ENCODE measurements at places on chromosomes 4 and X.
A peak's percentile ranks its signal among the peaks of the same experiment; 100 is the strongest.

DNA sequence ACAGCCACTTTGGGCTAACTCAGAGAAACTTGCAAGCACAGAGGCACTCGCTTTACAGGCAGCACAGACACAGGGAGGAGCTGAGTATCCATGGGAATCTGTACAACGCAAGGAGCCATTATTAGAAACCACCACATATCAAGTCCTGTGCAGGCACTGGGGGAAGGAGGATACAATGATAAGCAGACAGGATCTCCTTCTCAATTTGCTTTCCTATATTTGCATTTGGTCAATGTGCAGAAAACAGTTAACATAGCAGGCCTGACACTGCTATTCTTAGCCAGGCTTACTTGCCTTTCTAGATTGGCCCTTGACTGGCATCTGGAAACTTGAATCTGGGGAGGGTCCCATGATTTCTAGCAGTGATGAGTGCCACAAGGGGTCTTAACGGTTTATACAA is 65.8 kb downstream of the TEC start:
- DNase-seq: no peak

DNA sequence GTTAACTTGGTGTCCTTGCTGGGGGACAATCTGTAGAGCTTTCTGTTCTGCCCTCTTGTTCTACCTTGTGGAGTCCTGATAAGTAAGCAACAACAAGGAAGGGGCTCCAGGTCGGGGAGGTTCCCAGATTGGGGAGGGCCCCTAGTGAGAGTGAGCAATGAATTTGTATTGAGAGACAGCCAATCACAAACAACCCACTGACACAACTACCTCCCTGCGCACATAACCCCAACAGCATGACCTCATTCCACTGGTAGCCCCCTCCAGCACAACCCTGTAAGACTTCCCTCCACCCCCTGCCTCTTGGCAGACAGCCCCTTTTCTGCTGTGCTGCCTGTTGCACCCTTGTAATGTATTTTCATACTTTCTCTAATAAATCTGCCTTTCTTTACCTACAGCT is 19.7 kb upstream of the PNPLA4 start:
- DNase-seq: no peak

- no peak for DNase-seq
Observed at GRCh38 chr4:94605241-94605805, 152.4 kb upstream of the BMPR1B start.

GRCh38 chr4:99711657-99712056 is 54.0 kb upstream of the C4orf54 start:
- DNase-seq: no peak

DNA sequence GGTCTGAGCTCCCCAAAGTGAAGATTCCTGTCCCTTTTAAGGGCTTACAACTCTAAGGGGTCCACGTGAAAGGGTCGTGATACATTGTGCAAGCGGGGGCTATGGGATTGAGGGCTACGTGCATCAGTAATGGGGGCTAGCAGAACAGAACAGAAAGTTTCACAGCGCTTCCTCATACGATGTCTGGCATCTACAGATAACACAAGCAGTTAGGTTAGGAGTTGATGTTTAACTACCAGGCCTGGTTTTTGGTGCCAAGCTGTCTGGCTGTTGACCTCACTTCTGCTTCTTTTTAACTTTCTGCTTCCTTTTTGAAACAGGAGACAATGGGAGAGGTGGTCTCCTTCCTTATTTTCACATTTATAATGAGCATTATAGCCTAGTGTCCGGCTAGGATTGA is 368.6 kb upstream of the CXorf51A start:
- no peak for DNase-seq

DNA sequence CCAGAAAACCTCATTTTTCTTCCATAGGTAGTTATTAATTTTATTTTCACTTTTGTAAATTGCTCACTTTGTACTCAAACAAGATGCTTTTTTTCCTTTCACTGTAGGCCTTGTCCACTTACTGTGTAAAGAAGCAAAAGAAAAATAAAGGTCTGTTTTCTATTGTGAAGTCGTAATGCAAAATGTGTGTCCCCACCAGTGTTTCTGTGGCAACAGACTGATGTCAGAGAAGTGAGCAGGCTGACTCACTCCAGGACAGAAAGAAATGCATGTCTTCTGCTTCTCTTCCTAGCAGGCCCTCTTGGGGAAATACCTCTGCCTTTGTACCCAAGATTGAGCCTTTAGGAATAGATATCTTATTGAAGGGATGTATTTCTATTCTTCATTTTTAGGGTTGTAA is 30.3 kb downstream of the INPP4B start:
- DNase-seq: no peak

GRCh38 chrX:73728602-73729001 is 165.6 kb downstream of the CHIC1 start:
- DNase-seq: no peak

GRCh38 chr4:26351685-26352084 is 30.9 kb downstream of the RBPJ start:
- DNase-seq: no peak

- DNase-seq: no peak
Observed at GRCh38 chr4:190014771-190015537, 12.1 kb downstream of the FRG2 start.

DNA sequence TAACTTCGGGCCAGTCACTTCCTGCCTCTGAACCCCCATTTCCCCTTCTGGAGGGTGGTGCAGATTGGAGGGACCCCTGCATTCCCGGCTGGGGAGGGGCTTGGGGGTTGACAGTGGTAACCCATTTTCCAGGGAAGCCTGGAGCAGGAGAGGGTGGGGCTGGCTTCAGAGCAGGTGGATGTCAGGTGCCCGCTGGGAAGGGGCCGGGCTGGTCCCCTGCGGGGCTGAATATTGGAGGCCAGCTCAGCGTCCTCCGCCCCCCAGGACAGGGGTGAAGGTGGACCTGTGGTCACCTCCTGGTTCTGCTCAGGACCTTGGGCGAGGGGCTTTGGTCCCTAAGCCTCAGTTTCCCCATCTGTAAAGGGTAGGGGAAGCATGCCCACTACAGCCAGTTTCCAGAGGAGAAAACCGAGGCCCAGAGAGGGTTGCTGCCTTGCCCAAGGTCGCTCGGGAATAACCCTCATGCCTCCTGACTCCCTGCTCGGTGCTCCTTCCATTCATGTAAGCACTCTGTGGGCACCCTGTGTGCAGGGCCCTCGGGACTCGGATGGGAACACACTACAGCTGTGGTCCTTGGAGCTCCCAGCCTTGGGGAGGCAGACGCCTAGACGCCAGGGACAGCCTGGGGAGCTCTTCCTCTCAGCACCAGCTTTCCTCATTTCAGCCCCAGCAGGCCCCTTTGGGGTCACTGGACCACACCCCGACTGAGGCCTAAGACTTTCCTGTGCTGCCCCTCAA is 683 bp downstream of the MAN2B2 start:
- no peak for DNase-seq

DNA sequence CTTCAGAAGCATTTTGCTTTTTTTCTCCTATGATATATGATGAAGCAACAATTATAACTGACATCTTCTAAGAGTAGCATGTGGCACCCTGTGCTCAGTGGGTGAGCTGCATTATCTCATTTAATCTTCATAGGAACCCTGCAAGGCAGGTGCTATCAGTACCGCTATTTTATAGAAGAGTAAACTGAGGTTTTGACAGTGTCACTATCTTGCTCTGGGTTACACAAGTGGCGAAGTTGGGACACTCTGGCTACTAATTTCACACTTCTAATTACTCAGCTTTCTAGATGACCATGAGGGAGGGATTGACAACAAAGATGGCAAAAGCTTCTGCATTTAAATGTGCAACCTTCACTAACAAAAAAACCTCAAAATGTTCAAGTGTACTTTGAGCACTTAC is 76.9 kb upstream of the CAMK2D start:
- no peak for DNase-seq

- DNase-seq: no peak
Observed at GRCh38 chr4:183099537-183100297, 660 bp downstream of the WWC2 start.

- no peak for DNase-seq
Observed at GRCh38 chr4:150045410-150045809, 32.8 kb upstream of the DCLK2 start.

GRCh38 chrX:150364347-150365050 is 1.4 kb downstream of the MAMLD1 start:
- DNase-seq: no peak

DNA sequence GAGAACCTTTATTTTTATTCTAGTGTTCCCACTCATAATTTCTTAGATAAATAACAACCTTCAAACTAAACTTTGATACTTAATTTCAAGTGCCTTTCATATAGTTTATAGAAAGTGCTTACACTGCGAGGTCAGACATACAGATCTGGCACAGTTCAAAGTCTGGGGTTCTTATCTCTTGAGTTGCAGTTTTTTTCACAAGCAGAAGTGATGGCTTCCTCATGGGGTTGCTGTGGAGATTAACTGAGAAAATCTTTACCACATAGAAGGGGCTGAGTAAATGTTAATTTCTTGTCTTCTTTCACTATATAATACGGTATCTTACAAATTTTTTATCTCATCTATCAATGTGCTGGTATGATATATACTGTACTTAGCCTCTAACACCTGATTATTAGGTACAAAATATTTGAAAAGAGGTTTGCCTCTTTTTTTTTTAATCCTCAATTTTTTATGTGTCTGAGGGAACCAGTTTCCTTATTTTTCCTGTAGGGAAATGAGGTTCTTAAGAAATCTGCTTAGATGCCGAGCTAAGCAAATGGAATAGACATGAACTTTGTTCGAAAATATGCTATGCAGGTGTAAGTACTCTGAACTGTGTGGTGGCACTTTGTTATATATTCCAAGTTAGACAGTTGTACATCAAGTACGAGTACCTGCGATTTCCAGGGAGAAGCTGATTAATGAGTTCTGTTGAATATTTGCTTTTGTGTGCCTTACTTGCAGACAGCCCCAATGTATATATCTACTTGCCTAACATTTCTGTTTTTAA is 3.3 kb downstream of the ING2 start:
- DNase-seq: no peak

- no peak for DNase-seq
Observed at GRCh38 chrX:81925812-81926211, 723.9 kb downstream of the SH3BGRL start.

DNA sequence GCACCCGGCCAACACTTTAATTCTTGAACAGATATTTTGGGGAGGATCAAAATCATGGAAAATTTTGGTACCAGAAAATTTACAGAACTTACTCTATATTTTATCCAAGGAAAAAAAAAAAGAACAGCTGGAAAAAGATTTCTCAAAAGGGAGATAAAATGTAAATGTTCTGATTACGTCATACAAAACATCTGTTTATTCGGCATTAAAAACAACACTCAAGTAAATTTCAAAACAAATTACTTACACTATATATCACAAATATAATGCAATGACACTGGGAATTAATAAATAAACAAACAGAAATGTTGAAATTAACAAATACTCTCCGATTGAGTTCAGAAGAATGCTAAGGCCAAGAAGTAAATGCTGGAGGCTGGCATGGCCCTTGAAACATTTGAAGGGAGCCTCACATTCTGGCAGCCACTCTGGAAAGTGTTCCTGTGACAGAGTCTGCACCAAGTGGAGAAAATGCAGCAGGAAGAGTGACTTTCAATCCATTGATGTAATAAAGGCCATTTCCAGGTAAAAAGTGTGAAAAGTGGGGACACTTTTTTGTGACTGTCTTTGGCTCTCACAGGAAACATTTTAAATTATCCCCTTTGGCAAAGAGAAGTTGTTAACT is 486.0 kb upstream of the CTSO start:
- DNase-seq: no peak

DNA sequence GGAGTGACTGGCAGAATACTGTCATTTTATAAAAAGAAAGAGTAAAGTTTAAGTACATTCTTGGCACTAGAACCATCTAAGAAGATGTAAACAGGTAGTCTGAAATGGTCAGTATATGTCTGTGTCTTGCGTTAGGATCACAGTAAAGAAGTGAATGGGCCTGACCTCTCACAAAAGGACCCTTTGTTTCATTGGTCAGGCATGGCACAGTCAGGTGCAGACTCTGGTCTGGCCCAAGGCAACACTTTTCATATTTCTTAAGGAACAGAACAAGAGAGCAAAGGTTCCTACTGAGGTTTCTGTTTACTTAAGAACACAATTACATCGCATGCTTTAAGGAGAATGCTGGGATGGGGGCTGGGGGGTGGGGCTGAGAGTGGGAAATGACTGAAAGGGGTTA is 48.1 kb downstream of the RPGR start:
- DNase-seq: no peak

DNA sequence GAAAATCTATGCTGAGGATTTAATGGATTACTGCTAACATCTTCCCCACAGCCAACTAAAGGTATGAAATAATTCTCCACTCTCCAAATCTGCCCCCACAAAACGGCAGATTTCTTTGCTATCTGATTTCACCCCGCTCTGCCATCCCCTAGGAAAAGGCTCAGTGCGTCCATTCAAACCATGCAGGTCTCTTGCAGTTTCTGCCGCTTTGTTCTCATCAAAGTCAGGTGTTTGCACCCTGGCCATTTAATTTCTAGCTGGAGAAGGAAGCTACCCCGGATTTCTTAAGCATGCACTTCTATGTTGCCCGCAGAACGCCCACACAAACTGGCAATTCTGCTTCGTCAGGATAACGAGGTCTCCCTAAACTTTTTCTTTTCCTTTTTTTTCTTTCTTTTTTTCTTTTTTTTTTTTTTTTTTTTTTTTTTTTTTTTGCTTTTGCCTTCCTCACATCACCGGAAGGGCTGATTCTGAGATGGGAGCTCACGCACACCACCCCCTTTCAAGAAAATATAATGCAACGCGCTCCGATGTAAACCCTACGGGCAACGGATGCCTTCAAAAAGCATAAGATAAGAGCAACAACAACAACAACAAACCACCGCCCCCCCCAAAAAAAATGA is 3.3 kb downstream of the NLGN4X start:
- DNase-seq: peak; percentile 31

- DNase-seq: no peak
Observed at GRCh38 chr4:14269824-14270223, 642.3 kb upstream of the BOD1L1 start.

GRCh38 chr4:138835832-138836533 is 179.6 kb upstream of the NOCT start:
- DNase-seq: no peak

DNA sequence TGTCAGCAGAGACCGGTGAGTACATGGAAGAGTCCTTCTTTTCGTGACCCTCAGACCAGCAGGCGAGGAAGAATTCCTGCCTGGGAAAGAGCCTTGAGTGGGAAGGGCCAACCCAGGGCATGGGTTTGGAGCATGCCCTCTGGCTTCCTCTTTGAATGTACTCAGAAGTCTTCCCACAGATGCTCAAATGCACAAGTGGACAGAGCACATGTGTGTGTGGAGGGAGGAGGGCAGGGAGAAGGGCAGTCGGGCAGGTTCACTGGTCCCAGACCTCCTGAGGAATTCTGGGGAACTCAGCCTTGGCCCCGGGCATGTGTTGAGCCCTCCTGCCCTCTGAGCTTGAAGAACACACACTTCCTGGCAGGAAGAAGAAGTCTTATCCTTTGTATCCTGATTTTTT is 63.2 kb upstream of the HELT start:
- DNase-seq: no peak

GRCh38 chrX:44871931-44872820 is 812 bp upstream of the KDM6A start:
- DNase-seq: no peak

DNA sequence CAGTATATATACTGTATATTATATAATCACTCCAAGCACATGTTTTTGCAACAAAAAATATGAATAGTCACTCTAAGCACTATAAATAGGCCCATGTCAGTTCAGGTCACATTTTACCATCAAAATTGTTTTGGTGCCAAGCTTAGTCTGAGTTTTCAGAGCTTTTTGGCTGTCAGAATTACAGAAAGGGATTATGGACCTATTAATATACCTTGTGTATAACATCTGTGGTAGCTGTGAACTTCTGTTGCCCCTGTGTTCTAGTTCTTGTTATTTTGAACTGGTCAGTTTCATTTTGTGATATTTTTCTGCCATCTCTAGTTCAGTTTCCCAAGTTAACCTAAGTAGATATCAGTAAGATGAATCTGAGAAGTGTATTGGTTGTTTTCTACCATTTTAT is 22.9 kb downstream of the EXOC1 start:
- DNase-seq: no peak

All from NCI-H1930 (cell line).